ENCODE measurements at places on chromosomes 5 and 9. TPM values are rescaled to one million over a fixed set of nuclear protein-coding genes. Genes with fewer than 3 reads are reported as not detected.
A peak's percentile ranks its signal among the peaks of the same experiment; 100 is the strongest.

- no peak for DNase-seq
These were observed 26.7 kb upstream of the XPA start for GRCh38 chr9:97723819-97724218.

GRCh38 chr5:142836048-142836447, 65.9 kb downstream of the ARHGAP26 start:
- DNase-seq = no peak

GRCh38 chr9:109328978-109329637, 8.2 kb upstream of the EPB41L4B start:
- DNase-seq = peak; percentile 78

DNA sequence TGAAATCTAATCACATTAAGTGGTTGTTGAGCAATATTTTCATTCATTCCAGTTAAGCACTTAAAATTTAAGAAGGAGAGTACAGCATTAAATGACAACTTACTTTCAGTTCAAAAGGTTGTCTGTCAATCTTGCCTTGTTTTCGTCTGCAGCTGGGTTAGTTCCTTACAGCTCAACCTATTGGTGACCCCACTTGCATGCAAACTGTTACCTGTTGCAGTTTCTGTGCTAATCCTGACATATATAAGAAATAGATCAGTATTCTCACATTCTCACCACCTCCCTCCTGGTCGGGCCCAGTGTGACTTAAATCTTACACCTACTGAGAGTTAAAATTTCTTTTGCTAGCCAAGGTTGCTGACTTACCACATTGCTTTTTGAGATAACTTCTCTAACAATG, 191.8 kb upstream of the SMC2 start:
- DNase-seq = no peak

- no peak for DNase-seq
These were observed 2000.1 kb downstream of the EFNA5 start for GRCh38 chr5:105670596-105670995.

GRCh38 chr9:12065050-12065449, 628.1 kb upstream of the TYRP1 start:
- DNase-seq = peak; percentile 17

DNA sequence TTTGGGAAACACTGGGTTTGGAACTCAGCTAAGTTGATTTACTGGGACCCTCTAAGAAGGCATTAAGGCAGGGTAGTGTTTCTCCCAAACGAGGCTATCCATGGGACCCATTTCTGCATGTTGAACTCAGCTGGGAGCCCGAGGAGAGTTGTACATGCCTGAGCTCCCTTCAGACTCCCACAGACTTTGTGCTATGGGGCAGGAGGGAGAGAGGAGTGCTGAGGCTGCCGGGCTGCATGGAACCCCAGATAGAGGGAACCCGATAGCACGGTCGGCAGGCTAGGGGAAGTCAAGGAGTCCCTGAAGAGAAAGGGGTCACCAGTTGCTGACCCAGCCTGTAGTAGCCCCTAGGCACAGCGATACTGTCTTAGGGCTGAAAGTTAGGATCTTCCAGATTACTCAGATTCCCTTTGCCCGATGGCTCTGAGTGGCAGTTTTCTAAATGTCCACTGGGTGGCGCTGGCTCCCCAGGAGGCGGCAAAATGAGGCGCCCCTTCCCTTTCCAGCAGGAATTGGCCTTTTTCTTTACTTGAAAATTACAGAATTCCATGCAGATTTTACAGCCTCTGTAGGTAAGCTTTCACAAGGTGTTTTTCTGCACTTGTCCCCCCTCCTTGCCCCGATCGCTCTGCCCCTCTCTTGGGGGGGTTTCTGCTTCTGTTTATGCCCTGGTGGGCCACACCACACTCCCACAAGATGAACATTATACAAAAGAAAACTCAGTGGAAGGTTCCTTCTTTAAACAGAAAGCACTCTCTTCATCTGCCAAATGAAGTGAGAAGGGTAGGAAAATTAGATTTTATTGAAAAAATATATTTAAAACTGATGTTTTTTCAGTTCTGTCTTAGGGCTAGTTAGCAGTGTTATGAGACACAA, 17.8 kb downstream of the NANS start:
- DNase-seq = peak; percentile 65

- peak; percentile 98 for DNase-seq
These were observed 282.6 kb downstream of the SPATA31D1 start for GRCh38 chr9:82271106-82271561.

DNA sequence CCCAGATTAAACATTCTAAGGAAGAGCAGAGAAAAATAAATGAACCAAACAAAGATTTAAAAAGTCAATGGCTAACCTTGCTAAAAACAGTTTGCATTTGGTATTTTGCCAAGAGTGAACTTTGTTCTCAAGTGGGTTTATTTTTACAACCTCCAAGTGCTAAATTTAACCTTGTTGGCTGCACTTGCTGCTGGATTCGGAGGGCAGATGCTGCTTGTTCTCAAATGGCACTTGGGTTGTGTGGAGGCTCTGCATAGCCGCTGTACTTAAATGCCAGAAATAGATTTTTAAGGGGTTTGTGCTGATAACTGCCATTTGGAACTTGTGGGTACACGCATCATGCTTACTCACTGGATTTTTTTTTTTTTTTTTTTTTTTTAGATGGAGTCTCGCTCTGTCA, 13.3 kb upstream of the SPATA24 start:
- DNase-seq = peak; percentile 50

- no peak for DNase-seq
These were observed 1.6 kb downstream of the PLCXD3 start for GRCh38 chr5:41508696-41509398.

GRCh38 chr9:84271921-84272556, 68.5 kb downstream of the SLC28A3 start:
- DNase-seq = peak; percentile 34

DNA sequence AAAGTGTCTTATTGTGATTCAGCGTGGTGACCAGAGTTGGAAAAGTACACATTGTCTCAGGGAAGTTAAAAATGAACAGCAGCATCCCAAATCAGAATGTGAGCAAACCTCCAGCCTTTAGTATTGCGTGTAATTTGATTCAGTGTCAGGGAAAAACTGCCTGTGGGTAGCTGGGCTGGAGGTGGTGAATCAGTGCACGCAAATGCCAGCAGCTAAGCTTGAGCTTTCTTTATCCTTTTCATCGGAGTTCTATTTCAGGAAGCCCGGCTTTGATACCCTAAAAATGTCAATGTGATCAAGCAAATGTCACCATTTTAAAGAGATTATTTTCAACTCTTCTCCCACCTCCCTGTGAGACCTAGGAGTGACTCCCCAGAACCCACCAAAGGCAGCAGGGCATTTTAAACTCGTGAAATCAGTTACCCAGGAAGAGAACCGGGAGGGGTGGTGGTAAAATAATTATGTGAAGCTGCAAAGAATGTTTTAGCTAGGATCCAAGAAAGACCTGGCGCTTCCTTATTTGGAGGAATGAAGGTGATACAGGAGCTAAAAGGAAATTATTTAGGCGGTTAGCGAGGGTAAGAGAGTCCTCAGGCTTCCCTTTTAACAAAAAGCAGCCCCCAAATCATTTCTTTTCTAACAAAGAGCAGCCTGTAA, 25.7 kb upstream of the C5orf47 start:
- DNase-seq = peak; percentile 62

DNA sequence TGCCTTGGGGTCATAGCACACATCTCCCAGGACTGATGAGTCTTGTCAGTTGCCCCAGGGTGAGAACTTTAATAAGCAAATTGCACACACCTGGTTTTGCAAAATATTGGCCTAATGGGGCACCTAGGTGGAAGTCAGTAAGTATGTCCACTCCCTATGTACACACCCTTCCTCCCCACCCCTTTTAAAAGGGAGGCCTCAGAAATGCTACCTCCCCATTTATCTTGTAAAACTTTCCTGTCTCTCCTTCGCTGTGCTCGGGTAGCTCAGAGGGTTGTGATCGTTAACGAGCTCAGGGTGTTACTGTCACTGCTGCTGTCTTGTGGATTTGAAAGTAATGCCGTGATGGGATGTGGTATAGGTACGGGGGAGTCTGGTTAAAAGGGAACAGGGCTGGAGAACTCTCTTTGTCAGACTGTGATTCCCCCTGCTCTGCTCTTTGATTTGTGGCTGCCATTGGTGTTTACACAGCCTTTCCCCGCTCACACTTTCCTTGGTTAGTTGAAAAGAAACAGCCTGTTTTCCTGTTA, 26.2 kb downstream of the ZNF462 start:
- DNase-seq = no peak

DNA sequence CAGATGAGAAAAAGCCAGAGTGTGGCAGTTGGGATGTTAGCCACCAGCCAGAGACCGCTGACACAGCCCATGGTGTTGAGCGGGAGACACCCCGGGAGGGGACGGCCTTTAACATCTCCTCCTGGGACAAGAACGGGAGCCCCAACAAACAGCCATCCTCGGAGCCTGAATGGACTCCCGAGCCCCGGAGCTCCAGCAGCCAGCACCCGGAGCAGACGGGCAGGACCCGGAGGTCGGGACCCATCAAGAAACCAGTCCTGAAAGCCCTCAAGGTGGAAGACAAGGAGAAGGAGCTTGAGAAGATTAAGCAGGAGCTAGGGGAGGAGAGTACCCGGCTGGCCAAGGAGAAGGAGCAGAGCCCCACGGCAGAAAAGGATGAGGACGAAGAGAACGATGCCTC, 28.0 kb upstream of the POMT1 start:
- DNase-seq = no peak

DNA sequence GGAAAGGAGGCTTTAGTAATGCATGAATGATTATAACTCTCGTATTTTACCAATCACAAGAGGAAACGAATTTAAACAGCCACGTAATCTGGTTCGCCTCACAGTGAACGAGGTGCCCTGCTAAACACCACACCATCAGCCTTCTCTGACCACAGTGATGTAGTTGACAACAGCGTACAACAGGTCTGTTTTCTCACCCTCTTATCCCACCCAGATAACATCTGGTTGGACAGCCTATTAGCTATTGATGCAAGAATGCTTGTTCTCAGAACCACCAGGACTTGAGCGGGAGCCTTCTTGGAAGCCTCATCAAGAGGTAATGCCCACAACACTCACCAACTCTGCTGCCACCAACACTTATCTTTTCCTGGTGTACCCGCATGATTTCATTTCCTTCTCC, 23.3 kb downstream of the SLC1A3 start:
- DNase-seq = no peak

GRCh38 chr9:132602207-132602606, 19.8 kb downstream of the BARHL1 start:
- DNase-seq = no peak

- DNase-seq = no peak
These were observed 2.1 kb downstream of the BRINP1 start for GRCh38 chr9:119366909-119367682.

GRCh38 chr5:121445511-121445910, 406.2 kb upstream of the FTMT start:
- no peak for DNase-seq

GRCh38 chr9:73684601-73685000, 532.9 kb downstream of the ANXA1 start:
- DNase-seq = peak; percentile 29

DNA sequence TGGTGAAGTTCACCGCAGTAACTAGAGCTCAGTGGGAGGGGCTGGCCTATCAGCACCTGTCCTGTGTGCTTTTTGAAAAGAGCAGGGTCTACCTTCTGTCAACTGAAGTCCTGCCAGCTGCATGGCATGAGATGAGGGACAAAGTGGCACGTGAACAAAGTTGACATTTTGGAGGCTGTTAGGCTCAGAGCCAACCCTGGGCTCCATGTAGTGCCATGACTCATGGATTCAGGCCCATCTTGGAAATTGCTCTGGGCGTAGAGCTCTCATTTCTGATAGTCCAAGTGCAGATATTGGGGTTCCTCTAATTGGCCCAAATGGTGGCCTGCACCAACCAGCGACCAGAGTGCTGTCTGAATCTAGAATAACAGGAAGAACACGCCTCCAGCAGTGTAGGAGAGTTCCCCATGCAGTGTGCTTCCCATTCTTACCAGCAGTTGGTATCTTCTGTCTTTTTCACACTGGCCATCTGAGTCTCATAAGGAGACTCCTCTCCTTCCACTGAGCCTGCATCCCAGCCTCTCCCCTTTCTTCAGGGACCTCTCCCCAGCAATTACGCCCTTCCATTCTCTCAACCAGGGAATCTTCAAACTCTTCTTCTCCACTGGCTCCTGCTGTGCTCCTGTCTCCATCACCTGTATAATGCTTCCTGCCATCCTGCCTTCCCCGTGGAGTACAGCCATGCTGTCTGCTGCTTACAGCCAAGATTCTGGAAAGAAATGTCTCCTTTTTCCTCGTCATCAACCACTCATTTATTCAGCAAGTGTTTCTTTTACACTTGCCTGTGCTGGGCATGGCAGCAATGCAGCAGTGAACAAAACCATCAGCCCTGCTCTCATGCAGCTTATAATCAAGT, 30.4 kb downstream of the IRF1 start:
- DNase-seq = no peak

GRCh38 chr9:137058521-137059234, 4.8 kb upstream of the ENTPD2 start:
- DNase-seq = no peak

DNA sequence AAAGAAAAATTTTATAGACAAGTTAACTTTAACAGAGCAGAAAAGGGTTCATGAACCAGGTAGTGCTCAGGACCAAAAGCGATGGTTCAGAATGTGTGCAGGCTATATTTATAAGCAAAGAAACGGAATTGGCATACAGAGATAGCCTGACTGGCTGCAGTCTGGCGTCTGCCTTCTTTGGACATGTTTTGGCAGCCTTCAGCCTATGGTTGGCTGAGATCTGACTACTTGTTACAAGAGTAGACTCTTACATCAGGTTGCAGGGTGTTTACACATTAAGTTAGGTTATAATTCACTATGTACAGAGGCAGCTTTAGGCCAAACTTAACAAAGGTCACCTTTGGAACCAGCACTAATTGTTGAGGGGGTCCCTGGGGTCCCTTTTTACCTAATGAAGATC, 7.0 kb downstream of the NOP16 start:
- peak; percentile 81 for DNase-seq

The FOXD4L6 gene
- not detected for total RNA-seq

The TMEM174 gene
- not detected for total RNA-seq

The IRGM gene
- 0.09 TPM for total RNA-seq

The FCN2 gene
- total RNA-seq = not detected

The FOXD4 gene
- 0.27 TPM for total RNA-seq

The CCDC152 gene
- 3.4 TPM for total RNA-seq
